ENCODE measurements at places on chromosomes 2 and 18. TPM values are rescaled to one million over a fixed set of nuclear protein-coding genes. Genes with fewer than 3 reads are reported as not detected.

The MC2R gene
- total RNA-seq: not detected

The CD8B2 gene
- total RNA-seq: not detected

The UGT1A7 gene
- total RNA-seq: 0.18 TPM

The CIDEA gene
- not detected for total RNA-seq

The LYPD6 gene
- total RNA-seq: not detected

The RAPGEF4 gene
- 0.97 TPM for total RNA-seq

DNA sequence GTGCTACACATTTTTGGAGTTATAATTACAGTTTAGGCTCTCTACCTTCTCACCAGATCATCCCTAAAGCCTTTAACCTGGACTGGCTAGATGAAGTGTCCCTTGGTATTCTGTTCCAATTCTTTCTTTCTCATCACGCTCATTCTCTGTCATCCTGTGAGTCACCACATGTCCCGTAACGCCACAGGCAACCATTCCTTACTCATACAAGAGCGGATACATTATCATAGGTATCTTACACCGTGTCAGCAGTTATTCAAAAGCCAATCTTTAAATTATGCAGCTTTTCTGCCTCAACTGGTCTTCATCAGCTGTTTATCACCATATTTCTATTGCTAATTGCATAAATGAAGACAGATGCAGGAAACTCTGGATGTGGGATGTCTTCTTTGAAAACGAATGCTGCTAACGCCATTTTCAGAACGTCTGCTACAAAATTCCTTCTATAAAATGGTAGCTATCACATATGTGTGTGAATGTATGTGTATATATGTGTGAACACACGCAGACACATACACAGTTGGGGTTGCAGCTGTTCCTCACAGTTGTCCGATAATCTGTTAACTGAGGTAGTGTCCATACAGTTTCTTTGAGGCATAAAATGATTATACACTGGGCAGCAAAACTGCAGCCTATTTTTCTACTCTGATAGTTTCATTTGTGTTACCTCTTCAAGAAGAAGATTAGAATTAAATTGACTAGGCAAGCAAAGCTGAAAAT is 47.9 kb downstream of the EML6 start:
- H3K27ac ChIP-seq: peak overlapping the region; percentile 94
- H3K4me3 ChIP-seq: no peak overlapping the region
- H3K27me3 ChIP-seq: no peaks in the 10 kb centered on the region
- peaks cover 43% of the 10 kb centered on the region for H3K4me1 ChIP-seq
- no peak for DNase-seq

- DNase-seq: no peak
- H3K4me3 ChIP-seq: no peak overlapping the region
- H3K36me3 ChIP-seq: no peaks in the 10 kb centered on the region
- no peaks in the 10 kb centered on the region for H3K27me3 ChIP-seq
- H3K4me1 ChIP-seq: no peaks in the 10 kb centered on the region
Observed at GRCh38 chr2:88442473-88442872, 10.0 kb downstream of the FOXI3 start.

- H3K36me3 ChIP-seq: no peaks in the 10 kb centered on the region
- DNase-seq: no peak
- no peak overlapping the region for H3K4me3 ChIP-seq
- no peaks in the 10 kb centered on the region for H3K27me3 ChIP-seq
- peaks cover 7% of the 10 kb centered on the region for H3K4me1 ChIP-seq
- H3K27ac ChIP-seq: no peak overlapping the region
Observed at GRCh38 chr18:48477348-48477747, 61.5 kb upstream of the CTIF start.

GRCh38 chr2:60830991-60831390 is 50.4 kb upstream of the REL start:
- H3K27me3 ChIP-seq: no peaks in the 10 kb centered on the region
- DNase-seq: no peak
- no peak overlapping the region for H3K4me3 ChIP-seq
- no peaks in the 10 kb centered on the region for H3K36me3 ChIP-seq

GRCh38 chr18:21762181-21762772 is 21.7 kb downstream of the MIB1 start:
- peaks cover 41% of the 10 kb centered on the region for H3K4me1 ChIP-seq
- peaks cover 18% of the 10 kb centered on the region for H3K36me3 ChIP-seq
- DNase-seq: no peak

DNA sequence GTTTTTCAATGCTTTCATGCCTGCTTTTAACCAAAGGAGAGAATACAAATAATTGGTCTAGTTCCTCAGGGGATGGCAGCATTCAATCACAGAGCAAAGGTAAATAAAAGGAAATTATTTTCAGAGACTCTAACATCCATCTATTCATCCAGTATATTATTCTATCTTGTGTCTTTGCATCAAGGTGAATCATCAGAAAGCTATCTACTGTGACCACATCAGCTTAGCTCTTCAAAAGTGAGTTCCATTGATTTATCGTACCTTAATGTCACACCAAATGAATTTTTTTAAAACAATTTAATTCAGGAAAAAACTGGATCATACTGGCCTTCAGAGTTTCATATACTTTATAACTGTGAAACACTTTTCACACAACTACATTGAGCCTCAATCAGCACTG is 66.1 kb downstream of the CHN1 start:
- no peaks in the 10 kb centered on the region for H3K36me3 ChIP-seq
- H3K4me1 ChIP-seq: no peaks in the 10 kb centered on the region
- no peak overlapping the region for H3K27ac ChIP-seq
- no peak overlapping the region for H3K4me3 ChIP-seq

DNA sequence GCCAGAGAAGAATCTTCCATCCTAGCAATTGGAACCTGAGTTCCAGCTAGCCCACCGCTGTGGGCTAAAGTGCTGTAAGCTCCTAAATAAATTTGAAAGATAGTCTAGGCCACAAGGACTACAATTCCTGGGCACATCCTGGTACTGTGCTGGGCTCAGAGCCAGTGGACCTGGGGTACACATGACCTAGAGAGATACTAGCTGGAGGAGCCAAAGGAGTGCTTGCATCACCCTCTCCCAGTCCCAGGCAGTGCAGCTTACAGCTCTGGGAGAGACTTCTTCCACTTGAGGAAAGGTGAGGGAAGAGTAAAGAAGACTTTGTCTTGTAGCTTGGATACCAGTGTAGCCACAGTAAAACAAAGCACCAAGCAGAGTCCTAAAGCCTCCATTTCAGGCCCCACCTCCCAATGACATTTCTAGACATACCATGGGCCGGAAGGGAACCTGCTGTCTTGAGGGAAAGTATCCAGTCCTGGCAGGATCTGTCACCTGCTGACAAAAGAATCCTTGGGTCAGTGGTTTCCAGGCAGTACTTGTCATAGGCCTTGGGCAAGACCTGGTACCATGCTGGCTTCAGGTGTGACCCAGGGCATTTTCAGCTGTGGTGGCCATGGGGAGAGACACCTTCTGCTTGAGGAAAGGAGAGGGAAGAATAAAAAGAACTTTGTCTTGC is 89.5 kb downstream of the TMEM185B start:
- DNase-seq: no peak
- H3K4me1 ChIP-seq: no peaks in the 10 kb centered on the region

DNA sequence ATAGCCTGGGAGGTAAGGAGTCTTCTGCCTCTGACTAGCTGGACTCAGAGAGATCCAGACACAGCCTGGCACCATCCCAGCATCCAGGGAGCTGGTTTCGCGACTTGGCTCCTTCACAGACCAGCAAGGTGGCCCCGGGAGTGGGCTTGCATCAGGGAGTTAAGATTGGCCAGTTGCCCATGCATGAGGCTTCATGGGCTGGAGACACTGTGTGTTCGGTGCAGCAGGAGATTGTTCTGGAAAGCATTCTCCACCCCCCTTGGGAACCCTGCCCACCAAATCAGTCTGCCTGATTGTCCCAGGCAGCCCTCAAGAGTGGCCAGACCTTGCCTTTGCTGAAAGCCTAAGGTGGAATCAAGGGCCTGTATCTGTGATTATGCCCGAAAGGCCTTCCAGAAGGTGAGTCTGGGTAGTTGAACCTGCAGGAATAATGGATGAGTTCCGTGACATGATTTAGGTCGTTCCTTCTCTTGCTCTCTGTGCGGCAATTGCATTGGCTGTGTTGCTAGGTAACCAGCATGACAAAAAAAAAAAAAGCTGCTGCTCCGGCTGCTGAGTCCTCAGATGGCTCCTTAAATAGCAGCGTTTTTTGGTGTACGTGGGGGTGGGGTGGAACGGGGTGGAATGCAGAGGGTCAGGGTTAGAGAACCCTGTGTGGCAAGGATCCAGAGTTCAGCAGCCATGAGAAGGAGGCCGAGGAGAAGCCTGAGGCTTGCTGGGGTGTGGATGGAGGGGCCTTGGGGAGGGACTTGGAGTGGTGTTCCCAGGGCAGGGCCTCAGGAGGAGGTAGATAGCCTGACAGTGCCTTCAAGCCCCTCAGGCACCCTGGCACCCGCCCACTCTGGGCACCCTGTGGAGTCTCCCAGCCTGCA is 93.0 kb upstream of the MCFD2 start:
- peaks cover 27% of the 10 kb centered on the region for H3K36me3 ChIP-seq
- no peak for DNase-seq
- no peak overlapping the region for H3K4me3 ChIP-seq
- no peaks in the 10 kb centered on the region for H3K4me1 ChIP-seq
- no peaks in the 10 kb centered on the region for H3K27me3 ChIP-seq

- 0 out of 2 replicates have a peak overlapping the region, but pooled peaks have one; percentile 18 for H3K4me3 ChIP-seq
- H3K27me3 ChIP-seq: no peaks in the 10 kb centered on the region
- no peaks in the 10 kb centered on the region for H3K36me3 ChIP-seq
- H3K4me1 ChIP-seq: peaks cover 60% of the 10 kb centered on the region
- peak overlapping the region; percentile 99 for H3K27ac ChIP-seq
Observed at GRCh38 chr18:33918571-33918970, 306.1 kb downstream of the NOL4 start.

- no peak overlapping the region for H3K4me3 ChIP-seq
- no peak overlapping the region for H3K27ac ChIP-seq
- no peaks in the 10 kb centered on the region for H3K4me1 ChIP-seq
- H3K27me3 ChIP-seq: no peaks in the 10 kb centered on the region
- no peak for DNase-seq
- H3K36me3 ChIP-seq: no peaks in the 10 kb centered on the region
Observed at GRCh38 chr2:217618744-217619143, 384.1 kb downstream of the TNS1 start.

DNA sequence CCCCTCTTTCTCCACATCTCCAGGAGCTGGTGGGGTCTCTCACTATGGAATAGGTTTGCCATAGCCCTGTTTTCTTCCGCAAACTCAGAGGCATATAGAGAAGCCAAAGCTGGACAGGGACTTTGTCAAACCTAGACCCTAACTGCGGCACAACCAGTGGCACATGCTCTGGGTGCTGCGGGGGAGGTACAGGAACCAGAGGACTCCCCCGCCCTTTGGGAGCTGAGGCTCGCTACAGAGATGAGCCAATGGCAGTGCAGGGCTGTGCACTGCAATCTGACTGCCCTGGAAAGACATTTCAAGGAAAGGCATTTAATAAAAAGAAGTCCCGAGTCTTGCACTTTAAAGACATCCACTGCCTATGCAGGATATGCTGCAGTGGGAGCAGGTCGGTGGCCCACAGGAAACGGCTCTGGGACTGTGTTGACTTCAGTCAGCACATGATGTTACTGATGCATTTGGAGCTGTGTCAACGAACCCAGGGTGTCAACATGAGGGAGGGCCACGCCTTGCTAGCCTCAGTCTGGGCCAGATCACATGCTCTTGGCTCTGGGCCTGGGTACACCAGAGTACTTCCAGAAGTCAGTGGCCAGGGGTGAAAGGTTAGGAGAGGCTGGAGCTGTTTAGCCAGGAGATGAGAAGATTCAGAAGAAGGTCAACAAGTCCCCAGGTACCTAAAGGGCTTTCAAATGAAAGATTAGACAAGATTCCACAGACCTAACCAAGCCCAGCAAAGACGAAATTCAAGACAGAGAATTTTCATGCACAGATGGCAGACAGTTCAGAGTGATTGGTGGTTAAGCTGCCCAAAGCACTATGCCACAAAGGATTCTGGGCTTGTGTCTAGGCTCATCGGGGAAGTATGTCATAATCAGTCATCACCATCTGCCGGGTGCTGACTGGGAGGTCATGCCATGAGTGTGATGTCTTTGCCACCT is 8.2 kb downstream of the SLC35F6 start:
- H3K36me3 ChIP-seq: no peaks in the 10 kb centered on the region
- H3K4me3 ChIP-seq: no peak overlapping the region
- H3K27me3 ChIP-seq: no peaks in the 10 kb centered on the region
- peaks cover 9% of the 10 kb centered on the region for H3K4me1 ChIP-seq
- no peak for DNase-seq

- H3K27ac ChIP-seq: no peak overlapping the region
- H3K4me3 ChIP-seq: no peak overlapping the region
- no peak for DNase-seq
- H3K27me3 ChIP-seq: no peaks in the 10 kb centered on the region
- H3K36me3 ChIP-seq: no peaks in the 10 kb centered on the region
Observed at GRCh38 chr2:238891457-238892203, 43.7 kb downstream of the TWIST2 start.

DNA sequence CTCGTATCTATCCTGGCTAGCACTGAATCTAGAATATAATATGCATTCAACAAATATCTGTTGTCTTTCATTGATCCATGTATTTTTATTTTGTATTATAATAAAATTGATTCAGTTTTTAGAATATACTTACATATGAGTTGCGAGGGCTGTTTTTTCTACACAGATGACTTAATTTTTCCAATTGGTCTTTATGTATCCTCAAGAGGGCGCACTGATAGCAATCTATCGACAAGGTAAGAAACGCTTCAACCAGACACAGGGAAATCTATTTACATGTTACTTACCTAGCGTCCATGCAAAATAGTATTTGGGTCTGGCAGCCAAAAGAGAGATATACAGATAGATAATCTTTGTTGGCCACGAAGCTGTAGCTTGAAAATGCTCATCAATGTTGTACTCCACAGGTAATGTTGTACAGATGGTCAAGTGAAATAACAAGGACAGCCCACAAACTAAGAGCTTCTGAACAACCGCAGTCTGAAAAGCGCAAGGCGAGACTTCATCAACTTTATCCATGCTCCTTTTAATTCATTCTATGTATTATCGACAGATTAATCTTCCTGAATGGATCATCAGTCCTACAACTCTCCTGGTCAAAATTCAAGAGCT is 35.5 kb upstream of the KIDINS220 start:
- no peak overlapping the region for H3K27ac ChIP-seq
- H3K36me3 ChIP-seq: no peaks in the 10 kb centered on the region
- H3K4me3 ChIP-seq: no peak overlapping the region
- H3K27me3 ChIP-seq: no peaks in the 10 kb centered on the region
- peaks cover 6% of the 10 kb centered on the region for H3K4me1 ChIP-seq

DNA sequence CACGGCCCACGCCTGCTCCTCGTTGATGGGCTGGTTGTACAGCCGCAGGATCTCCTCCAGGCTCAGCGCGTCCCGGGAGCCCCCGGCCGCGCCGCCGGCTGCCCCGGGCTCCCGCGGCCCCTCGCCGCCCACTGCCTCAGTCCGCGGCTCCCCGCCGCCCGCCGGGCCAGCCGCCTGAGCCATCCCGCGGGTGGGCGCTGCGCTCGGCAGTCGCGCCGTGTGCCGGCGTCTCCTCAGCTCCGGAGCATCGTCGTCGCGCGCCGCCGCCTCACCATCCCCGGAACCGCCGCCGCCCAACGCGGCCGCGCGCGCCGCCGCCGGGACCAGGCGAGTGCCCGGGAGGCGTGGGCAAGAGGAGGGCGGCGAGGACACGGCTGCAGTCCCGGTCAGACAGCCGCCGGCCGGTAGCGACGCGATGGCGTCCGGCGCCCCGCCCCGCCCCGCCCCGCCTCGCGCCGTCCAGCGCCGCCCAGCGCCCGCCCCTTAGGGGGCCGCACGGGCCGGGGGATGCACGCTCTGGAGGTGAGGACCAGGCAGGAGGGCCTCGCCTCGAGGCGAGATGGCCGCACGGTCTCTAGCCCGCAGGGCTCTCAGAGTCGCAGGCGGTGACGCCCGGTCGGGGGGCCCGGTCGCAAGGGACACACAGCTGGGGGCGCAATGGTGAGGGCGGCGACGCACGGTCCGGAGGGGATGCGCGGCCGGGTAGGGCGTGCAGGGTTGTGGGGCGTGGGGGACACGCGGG is at the start of gene SPIRE1:
Gene SPIRE1 (minus strand): TSS at position 424 of the 742 bp plus-strand sequence. CDS start 241 bp downstream, at position 183.
- no peaks in the 10 kb centered on the region for H3K27me3 ChIP-seq
- peak; percentile 73 for DNase-seq
- no peak within 1 kb of the TSS for H3K27ac ChIP-seq
- H3K4me1 ChIP-seq: peaks cover 16% of the 10 kb centered on the region
- H3K36me3 ChIP-seq: no peaks in the 10 kb centered on the region
- peak within 1 kb of the TSS; percentile 76 for H3K4me3 ChIP-seq

Measured in Karpas-422 (cell line).